8988T (cell line): ENCODE measurements at places on chromosomes 1 and 21.

- no peak for DNase-seq
Observed at GRCh38 chr1:71222668-71223067, 141.8 kb upstream of the ZRANB2 start.

DNA sequence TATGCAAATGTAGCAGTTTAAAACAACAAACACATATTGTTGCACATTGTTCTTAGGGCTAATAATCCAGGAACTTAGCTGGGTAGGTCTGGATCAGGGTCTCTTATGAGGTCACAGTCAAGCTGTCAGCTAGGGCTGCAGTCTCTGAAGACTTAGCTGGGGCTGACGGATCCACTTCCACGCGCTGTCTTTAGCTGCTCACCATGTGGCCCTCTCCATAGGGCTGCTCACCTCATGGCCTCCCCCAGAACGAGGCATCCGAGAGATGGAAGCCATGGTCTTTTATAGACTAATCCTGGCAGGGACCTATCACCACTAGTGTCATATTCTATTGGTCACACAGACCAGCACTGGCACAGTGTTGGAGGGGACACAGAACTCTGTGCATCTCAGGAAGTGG is 8.7 kb upstream of the OXCT2 start:
- no peak for DNase-seq

DNA sequence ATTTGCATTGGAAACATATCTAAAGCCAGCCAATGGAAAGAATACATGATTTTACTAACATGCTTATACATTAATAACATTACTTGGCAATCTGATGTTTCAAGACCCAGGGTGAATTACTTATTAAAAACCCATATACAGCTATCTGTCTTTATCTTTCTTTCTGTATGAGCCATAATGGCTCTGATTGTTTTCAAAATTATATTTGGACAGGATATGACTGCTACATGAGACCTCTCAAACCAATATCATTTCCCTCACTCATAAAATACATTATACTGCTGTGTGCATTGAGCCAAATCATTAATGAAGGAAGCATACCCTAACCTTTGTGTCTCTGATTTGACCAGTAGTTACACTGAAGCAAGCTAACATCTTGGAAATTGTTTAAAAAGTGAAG is 205.9 kb upstream of the DPYD start:
- no peak for DNase-seq

DNA sequence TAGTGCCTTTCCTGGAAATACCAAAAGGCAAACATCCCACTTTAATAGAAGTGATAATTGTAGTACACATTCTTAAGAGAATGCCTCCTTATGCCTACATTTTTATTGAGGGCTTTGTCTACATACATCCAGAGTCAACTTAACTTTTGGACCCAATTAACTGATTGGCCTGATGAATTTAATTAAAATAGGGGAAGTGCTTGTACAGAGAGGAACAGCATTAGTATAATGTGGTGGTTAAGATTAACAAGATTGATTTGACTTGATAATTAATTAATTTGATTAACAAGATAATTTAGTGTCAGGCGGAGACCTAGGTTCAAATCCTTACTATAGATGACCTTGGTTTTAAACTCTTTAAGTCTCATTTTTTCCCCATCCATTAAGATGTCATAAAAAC is 111.4 kb downstream of the NFIA start:
- no peak for DNase-seq

GRCh38 chr1:29936031-29936544 is 699.8 kb downstream of the PTPRU start:
- no peak for DNase-seq

DNA sequence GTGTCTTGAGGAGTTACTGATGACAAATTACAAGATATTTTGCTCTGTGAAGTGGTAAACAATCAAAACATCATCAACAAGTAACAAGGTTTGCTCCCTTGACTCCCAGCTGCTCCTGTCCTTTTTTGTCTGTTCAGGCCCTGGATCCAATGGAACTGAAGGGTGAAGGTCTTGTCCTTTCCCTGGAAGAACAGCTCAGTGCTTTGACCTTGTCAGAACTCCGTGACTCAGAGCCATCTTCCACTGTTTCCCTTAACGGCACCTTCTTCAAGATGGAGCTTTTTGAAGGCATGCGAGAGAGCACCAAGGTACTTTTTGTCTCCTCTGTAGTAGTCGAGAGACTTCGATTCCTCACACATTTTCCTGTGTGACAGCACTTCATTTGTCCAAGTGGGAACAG is 29.0 kb downstream of the TRIM45 start:
- DNase-seq, result no peak

DNA sequence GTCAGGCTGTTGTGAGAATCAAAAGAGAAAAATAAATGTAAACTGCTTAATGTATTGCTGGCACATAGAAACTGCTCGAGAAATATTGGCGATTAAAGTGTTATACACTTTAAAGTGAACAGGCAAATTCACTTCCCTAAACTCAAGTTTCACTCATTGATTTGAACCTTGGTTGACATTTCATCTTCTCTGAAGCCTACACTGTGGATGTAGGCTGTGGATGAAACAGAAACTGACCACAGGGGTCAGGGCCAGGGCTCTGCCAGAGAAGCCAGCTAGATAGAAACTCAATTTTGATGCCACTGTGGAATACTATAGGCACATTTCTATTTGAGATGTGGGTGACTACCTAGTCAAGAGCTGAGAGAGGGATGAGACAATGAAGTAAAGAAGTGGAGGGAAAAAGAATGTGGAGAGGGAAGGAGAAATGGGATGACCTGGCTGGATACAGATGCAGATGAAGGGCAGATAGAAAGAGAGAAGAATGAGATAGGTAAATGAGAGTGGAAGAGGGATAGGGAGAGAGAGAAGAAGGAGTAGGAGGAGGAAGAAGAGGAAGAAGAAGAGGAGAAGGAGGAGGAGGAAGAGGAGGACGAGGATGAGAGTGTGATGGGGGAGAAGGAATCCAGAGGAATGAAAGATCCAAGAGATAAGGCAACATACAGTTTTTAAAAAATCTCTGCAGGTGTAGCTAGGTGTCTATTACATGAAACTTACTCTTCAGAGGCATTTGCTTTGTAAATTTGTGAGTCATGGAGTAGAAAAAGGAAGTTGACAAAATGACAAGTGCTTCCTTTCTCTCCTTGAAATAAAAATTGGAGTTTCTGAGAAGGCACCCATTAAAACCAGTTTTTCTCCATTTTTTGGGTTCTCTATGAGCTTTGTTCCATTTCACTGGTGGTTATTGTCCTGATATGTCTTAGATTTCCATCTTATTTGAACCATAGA is 17.4 kb upstream of the CD1D start:
- no peak for DNase-seq

GRCh38 chr1:16716691-16717335 is 23.5 kb upstream of the RNU1-4 start:
- DNase-seq, result no peak

GRCh38 chr1:8120693-8121260 is 94.7 kb upstream of the ERRFI1 start:
- no peak for DNase-seq

DNA sequence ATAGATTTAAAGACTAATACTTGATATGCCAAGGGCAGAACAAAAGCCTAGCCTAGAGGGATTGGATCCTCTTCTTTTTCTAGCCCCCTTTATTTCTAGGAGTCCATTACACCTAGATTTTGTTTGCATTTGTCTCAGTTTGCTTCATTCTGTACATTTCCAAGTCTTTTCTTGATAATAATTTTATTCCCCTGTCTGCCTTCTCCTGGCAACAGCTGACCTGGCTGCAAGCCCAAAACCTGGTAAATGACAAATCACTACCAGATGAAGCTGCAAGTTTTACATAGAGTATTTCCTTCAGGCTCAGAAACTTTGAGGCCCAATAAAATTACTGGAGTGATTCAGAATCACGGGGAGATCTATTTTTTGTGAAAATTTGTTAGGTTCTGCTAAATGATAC is 36.5 kb upstream of the LHX8 start:
- no peak for DNase-seq

GRCh38 chr1:63350320-63350719 is 17.1 kb upstream of the ALG6 start:
- DNase-seq, result no peak

GRCh38 chr21:37564924-37565529 is 198.5 kb downstream of the DYRK1A start:
- no peak for DNase-seq

DNA sequence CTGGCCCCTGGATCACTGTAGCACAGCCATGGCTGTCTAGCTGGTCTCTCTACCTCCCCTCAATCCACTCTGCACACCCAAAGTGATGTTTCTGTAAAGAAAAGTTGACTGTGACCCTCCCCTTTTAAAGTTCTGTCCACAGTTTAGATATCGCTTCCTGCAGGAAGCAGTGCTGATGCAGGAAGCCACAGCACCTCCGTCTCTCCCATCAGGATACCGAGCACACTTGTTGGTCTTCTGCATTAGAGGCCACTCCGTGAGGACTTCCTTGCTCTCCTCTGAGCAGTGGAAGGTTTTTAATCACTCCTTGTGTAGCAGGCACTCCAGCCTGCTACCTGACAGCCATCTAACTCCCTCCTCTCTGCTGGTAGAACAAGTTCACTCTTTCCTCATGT is 69.5 kb downstream of the GADD45A start:
- DNase-seq, result no peak

GRCh38 chr21:46018615-46019014 is 37.0 kb downstream of the COL6A1 start:
- no peak for DNase-seq

- no peak for DNase-seq
Observed at GRCh38 chr1:111422546-111423391, 4.8 kb downstream of the OVGP1 start.

GRCh38 chr21:43919871-43920801 is 55.1 kb downstream of the AGPAT3 start:
- DNase-seq, result no peak

DNA sequence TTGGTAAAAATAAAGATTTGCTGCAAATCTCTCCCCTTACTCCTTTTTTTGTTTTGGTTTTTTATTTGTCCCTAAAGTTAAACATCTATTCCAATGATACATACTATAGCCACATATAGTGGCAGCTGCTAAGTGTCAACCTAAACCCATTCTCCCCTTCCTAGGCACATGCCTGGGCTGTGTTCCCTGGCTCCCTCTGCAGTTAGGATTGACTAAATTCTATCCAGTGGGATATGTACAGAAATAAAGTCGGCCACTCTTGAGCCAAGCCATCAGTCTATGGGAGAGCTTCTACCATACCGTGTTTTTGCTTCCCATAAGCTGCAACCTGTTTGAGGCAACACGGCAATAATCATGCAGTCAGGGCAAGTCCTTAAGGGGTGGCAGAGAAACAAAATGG is 23.6 kb downstream of the MCOLN3 start:
- DNase-seq, result no peak

- no peak for DNase-seq
Observed at GRCh38 chr1:13706046-13706445, 6.1 kb downstream of the PRDM2 start.

DNA sequence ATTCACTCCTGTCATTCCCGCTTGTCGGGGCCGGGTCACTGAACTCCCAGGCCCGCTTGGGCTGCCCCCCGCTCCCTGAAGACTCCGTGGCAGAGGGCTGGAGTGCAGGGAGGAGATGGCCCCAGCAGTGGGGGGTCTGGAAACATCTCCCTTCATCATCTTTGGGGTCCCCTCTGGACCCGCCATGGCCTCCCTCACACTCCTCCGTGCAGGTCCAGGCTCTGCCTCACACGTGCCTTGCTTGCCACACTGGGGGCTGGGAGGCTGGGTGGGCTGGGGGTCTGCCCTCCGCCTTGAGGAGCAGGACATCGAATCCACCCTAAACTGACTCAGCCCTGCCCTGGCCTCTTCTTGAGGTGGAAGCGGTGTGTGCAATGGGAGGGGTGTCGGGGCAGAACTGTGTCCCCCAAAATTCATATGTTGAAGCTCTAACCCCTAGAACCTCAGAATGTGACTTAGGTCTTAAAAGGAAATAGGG is 35.2 kb downstream of the POFUT2 start:
- no peak for DNase-seq
